ENCODE measurements at places on chromosomes 2 and 18. TPM values are rescaled to one million over a fixed set of nuclear protein-coding genes. Genes with fewer than 3 reads are reported as not detected.

GRCh38 chr2:53442783-53443182 is 324.8 kb upstream of the CHAC2 start:
- H3K36me3 ChIP-seq: no peaks in the 10 kb centered on the region
- no peak overlapping the region for H3K27ac ChIP-seq
- peak; percentile 12 for DNase-seq
- no peak overlapping the region for H3K4me3 ChIP-seq

- H3K4me3 ChIP-seq: no peak overlapping the region
- no peak for DNase-seq
- no peaks in the 10 kb centered on the region for H3K4me1 ChIP-seq
- no peaks in the 10 kb centered on the region for H3K27me3 ChIP-seq
Measured at GRCh38 chr2:153132418-153132817, 346.1 kb downstream of the RPRM start.

APLF gene
- total RNA-seq: 4.9 TPM

KCNIP3 gene
- 3.7 TPM for total RNA-seq

GRCh38 chr2:45899926-45900325 is 248.5 kb downstream of the PRKCE start:
- peaks cover 68% of the 10 kb centered on the region for H3K4me1 ChIP-seq
- no peak overlapping the region for H3K4me3 ChIP-seq
- no peaks in the 10 kb centered on the region for H3K27me3 ChIP-seq
- H3K27ac ChIP-seq: no peak overlapping the region
- no peaks in the 10 kb centered on the region for H3K36me3 ChIP-seq

- H3K4me3 ChIP-seq: no peak overlapping the region
- no peaks in the 10 kb centered on the region for H3K4me1 ChIP-seq
- no peaks in the 10 kb centered on the region for H3K36me3 ChIP-seq
- H3K27me3 ChIP-seq: no peaks in the 10 kb centered on the region
- H3K27ac ChIP-seq: no peak overlapping the region
Measured at GRCh38 chr2:97722227-97722626, 8.9 kb downstream of the ZAP70 start.

DNA sequence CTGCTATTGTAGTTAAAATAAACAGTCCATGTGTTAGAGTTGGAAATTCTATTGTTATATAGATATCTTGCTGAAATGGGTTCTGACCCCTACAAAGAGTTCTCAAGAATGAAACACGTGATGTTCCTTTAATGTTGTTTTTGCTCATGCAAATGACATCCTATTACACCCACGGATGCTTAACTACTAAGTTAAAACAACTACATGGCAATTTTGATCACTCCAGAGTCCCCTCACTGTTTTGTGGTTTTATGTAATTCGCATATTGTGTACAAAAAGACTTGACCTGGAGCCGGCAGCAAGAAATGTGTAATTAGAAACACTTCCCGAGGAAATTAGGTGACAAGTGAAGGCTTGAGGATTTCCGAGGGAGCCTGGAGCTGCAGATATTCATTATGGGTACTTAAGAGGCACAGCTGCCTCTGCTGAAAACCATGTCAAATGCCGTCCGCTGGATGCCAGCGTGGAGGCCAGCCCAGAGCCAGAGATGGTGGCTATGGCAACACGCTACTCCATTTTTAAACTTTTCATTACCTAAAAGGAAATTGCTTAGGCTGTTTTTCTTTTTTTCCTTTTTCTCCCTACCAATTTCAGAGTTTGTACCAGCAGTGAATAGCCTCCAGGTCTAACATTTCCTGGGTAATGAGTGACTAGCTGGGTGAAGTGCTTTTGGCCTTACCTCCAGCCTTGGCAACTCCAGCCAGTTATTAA is 21.0 kb upstream of the CABLES1 start:
- H3K36me3 ChIP-seq: no peaks in the 10 kb centered on the region
- no peaks in the 10 kb centered on the region for H3K27me3 ChIP-seq
- peak overlapping the region; percentile 56 for H3K27ac ChIP-seq
- no peak overlapping the region for H3K4me3 ChIP-seq
- peaks cover 6% of the 10 kb centered on the region for H3K4me1 ChIP-seq

APCDD1 gene
- total RNA-seq: 22.8 TPM

GRCh38 chr2:2757764-2758163 is 426.7 kb upstream of the MYT1L start:
- H3K4me1 ChIP-seq: no peaks in the 10 kb centered on the region
- no peaks in the 10 kb centered on the region for H3K27me3 ChIP-seq
- no peaks in the 10 kb centered on the region for H3K36me3 ChIP-seq
- H3K4me3 ChIP-seq: no peak overlapping the region

DNA sequence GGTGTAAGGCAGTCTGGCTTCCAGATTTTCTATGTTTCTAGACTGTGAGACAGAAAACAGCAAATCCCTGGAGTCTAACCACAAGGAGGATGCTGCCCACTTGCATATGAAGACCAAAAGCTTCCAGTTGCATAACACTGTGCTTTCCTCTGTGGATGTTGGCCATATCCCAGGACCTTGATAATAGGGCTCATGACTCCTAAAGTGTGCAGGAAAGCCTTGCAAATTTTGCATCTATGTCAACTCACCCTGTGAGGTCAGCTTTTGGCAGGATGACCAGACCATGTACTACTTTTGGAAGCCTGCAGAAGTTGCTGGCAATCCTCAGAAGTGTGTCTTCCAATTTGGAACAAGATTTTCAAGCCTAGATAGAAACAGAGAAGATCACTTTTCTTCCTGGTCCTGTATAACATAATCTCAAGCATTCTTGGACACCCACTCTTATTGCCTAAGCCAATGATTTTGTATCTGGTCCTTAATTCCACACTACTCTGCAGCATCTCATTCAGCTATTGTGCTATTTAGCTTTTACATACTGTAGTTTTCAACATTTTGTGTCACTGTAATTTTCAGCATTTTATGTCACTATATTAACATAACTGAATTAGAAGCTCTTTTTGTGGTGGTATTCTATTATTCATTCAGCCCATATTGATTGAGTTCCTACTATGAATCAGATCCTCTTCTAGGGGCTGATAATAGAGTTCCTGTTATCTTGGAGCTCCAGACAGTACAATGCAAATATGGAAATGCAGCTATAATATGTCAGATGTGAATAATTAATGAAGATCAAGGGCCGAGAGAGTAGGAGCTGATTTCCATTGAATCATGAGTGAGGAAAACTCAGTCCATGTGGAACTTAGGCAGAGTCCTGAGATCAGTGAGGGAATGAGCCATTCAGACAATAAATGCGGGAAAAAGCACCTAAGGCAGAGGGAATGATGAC is 85.3 kb upstream of the RAB27B start:
- H3K27me3 ChIP-seq: no peaks in the 10 kb centered on the region
- DNase-seq: no peak
- H3K4me1 ChIP-seq: no peaks in the 10 kb centered on the region
- H3K4me3 ChIP-seq: no peak overlapping the region

GPR17 gene
- total RNA-seq: 0.17 TPM

GAL3ST2 gene
- 0.59 TPM for total RNA-seq

GRCh38 chr2:19902216-19902740 is 495 bp upstream of the TTC32 start:
- no peak for DNase-seq
- H3K36me3 ChIP-seq: no peaks in the 10 kb centered on the region
- no peaks in the 10 kb centered on the region for H3K27me3 ChIP-seq
- peak overlapping the region; percentile 96 for H3K27ac ChIP-seq

DNA sequence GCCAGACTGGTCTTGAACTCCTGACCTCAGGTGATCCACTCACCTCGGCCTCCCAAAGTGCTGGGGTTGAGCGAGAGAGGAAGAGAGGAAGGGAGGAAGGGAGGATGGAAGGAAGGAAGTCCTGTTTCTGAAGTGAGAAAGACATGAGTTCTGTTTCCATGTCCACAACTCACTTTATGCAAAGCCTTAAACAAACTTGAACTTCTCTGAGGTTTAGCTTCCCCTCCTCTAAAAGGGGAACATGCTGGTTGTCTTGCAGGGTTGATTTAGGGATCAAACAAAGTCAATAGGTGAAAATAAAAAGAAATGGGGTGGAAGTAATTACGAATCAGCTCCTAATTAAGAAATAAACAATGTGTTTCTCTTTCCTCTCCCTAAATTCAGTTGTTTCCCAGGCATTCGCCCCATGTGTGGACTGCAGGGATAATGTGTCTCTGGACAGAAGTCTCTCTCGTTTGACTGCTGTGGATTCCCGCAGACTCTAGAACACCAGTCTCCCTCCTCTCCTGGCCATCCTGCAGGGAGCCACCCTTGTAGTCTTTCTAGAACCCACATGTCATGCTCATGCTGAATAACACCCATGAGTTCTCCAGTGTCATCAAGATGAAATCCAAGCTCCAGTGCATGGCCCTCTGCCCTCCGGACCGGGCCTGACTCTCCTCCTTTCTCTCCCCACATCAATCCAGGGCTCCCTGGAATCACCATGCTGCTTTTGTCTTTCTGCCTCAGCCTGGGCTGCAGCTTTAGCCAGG is 229.3 kb upstream of the TRIB2 start:
- no peaks in the 10 kb centered on the region for H3K36me3 ChIP-seq
- H3K27ac ChIP-seq: no peak overlapping the region
- H3K27me3 ChIP-seq: no peaks in the 10 kb centered on the region
- H3K4me3 ChIP-seq: no peak overlapping the region
- no peak for DNase-seq

DNA sequence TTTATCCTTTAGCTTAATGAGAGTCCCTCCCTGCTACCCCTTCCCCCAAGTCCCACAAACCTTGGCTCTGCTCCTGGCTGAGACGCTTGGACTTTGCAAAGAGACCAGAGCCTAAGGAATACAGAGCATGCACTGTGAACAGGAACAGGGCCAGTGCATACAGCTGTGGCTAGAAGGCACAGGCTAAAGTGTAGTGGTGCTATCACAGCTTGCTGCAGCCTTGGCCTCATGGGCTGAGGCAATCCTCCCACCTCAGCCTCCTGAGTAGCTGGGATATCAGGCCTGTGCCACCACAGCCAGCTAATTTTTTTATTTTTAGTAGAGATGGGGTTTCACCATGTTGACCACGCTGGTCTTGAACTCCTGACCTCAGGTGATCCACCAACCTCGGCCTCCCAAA is 39.5 kb upstream of the ASXL2 start:
- no peaks in the 10 kb centered on the region for H3K4me1 ChIP-seq
- no peak overlapping the region for H3K27ac ChIP-seq
- DNase-seq: no peak

DNA sequence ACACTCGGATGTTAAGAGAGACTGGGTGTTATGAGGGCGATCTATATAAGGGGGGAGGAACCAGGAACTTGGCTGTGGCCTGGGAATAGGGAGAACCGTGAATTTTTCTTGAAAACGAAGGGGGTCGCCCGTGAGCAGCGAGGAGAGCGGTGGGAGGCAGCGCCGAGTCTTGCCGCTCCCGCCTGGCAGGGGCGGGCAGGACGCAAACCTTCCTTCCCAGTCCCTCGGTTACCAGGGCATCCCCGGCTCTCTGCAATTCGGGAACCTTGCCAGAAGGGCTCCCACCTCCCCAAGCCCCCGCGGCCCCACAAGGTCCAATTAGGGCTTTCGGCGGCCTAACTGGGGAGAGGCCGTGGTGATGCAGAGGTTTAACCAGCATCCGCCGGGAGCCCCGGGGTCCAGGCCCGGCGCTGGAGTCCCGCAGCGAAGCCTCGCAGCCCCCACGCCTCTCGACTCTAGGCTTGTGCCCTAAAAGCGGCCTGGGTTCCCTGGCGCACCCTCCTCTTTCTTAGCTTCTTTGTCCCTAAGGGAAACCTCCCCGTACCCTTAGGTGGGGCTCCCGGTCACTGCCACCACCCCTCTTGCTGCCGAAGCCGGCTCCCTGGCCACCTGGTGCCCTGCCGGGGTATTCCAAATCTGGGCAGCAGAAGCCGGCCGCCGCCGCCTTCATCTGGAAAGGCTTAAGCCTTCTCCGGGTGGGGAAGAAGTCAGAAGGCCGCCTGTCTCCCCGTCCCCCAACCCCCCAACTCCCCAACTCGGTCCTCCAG is 680 bp upstream of the FHOD3 start:
- no peak overlapping the region for H3K27ac ChIP-seq
- no peaks in the 10 kb centered on the region for H3K36me3 ChIP-seq
- H3K4me1 ChIP-seq: peaks cover 20% of the 10 kb centered on the region

DCDC2C gene
- not detected for total RNA-seq

GRCh38 chr2:8217468-8218030 is 464.3 kb upstream of the ID2 start:
- no peaks in the 10 kb centered on the region for H3K27me3 ChIP-seq
- no peak for DNase-seq

IL36A gene
- total RNA-seq: not detected

GKN2 gene
- total RNA-seq: 195 TPM

DNA sequence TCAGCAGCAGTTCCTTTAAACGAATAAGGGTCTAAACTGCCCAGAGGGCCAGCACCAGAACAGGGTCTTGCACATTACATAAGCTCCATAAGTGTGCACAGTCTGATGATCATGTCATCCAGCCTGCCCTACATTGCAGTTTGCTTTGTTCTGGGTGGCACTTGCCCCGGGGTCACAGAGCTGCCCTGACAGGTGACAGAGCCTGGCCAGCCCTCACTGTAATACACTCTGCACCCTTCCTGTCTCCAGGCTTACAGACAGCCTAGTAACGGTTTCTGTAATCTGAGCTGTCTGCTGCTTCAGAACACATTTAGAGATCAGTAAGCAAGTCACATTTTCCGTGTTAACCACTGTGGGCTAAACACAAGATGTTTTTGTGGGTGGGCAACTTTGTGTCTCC is 213.3 kb downstream of the FAM210A start:
- no peaks in the 10 kb centered on the region for H3K36me3 ChIP-seq
- H3K4me1 ChIP-seq: no peaks in the 10 kb centered on the region
- H3K27ac ChIP-seq: no peak overlapping the region
- DNase-seq: no peak
- no peaks in the 10 kb centered on the region for H3K27me3 ChIP-seq
- no peak overlapping the region for H3K4me3 ChIP-seq

DNA sequence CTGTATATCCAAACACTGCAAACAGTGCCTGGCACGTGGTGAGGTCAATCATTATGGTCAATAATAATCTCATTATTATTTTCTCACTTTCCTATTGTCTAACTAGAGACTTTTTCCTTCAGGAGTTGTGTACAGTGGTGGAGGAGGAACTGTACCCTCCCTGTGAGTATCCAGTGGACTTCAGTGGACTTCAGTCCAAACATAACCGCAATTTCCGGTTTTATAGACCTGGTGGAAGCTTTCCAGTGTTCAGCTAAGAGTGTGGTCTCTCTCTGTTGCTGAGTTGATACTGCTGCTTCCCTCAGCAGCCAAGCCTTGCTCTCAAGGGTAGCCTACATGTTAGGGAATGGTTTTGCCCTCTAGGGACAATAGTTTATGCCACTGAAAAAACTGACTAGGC is 447.1 kb downstream of the TMEM182 start:
- no peak overlapping the region for H3K4me3 ChIP-seq
- H3K27me3 ChIP-seq: no peaks in the 10 kb centered on the region
- no peaks in the 10 kb centered on the region for H3K4me1 ChIP-seq
- H3K36me3 ChIP-seq: no peaks in the 10 kb centered on the region

Measured in upper lobe of left lung (tissue), 6 donors.